ENCODE measurements at places on chromosomes 13 and 19.

- no peak for DNase-seq
These were observed 237.8 kb downstream of the TUBA3C start for GRCh38 chr13:18943721-18944391.

DNA sequence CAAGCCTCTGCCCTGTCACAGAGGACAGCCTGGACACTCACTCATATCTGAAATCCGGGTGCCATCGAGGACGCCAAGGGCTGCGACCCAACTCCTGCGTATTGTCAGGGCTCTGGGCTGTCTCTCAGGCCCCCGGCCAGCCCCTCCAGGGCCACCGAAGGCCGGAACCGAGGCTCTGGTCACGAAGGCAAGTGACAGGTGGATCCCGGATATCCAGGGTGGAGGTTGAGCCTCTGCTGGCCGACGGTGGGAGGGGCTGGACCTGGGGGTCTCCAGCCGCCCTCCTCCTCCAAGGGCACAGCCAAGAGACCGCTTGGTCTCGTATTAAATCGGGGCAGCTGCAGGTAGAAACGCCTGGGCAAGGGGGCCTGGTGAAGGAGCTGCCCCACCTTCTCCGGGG is 5.4 kb downstream of the RNF126 start:
- no peak for DNase-seq

- peak; percentile 98 for DNase-seq
These were observed at the start of gene ZNF486 for GRCh38 chr19:20167020-20167644. Gene ZNF486 (plus strand): TSS chr19:20167214. CDS start chr19:20167331, 117 bp downstream.

DNA sequence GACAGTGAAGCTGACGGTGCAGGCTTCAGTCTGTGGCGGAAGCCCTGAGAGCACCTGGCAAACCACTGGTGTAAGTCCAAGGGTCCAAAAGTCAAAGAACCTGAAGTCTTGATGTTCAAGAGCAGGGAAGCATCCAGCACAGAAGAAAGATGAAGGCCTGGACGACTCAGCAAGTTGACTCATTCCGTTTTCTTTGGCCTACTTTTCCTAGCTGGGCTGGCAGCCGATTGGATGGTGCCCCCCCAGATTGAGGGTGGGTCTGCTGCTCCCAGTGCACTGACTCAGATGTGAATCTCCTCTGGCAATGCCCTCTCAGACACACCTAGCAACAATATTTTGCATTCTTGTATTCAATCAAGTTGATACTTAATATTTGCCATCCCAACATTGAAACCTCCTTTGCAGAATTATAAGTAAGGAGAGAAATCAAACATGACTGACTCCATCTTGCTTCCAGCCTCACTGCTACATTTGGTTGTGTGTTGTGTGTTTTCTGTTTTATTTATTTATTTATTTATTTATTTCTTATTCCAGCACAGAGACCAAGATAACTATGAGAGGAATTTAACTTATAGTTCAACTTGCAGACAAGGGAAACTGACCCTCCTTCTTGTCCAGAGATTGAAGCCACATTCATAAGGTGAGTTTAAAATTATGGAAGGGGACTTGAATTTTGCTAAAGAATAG is 32.8 kb downstream of the IGFL2 start:
- peak; percentile 82 for DNase-seq

- DNase-seq: no peak
These were observed 38.0 kb upstream of the ADGRE5 start for GRCh38 chr19:14343286-14343685.

DNA sequence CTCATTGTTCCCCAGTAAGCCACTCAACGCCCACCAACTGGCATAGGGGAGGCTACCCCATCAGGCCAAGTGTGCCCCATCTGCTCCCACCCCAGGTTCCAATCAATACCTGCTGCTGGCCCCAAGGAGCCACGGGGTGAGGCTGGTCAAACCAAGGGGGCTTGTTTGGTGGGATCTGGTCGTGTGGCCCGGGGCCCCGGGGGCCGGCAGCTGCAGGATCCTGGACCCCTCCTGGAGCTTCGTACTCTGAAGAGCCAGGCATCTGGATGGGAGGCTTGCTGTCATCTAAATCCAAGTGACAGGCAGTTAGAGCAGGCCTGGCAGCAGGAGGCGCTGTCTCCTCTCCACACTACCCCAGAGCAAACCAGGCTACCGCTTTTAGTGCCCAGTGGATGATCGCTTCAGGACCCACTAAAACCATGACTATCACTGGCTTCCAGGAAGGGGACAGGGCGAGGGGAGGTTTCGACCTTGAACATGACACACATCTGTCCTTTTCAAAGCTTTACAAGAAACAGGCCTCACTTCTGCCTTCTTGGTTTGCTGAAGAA is 14.2 kb downstream of the CHERP start:
- DNase-seq: peak; percentile 7

DNA sequence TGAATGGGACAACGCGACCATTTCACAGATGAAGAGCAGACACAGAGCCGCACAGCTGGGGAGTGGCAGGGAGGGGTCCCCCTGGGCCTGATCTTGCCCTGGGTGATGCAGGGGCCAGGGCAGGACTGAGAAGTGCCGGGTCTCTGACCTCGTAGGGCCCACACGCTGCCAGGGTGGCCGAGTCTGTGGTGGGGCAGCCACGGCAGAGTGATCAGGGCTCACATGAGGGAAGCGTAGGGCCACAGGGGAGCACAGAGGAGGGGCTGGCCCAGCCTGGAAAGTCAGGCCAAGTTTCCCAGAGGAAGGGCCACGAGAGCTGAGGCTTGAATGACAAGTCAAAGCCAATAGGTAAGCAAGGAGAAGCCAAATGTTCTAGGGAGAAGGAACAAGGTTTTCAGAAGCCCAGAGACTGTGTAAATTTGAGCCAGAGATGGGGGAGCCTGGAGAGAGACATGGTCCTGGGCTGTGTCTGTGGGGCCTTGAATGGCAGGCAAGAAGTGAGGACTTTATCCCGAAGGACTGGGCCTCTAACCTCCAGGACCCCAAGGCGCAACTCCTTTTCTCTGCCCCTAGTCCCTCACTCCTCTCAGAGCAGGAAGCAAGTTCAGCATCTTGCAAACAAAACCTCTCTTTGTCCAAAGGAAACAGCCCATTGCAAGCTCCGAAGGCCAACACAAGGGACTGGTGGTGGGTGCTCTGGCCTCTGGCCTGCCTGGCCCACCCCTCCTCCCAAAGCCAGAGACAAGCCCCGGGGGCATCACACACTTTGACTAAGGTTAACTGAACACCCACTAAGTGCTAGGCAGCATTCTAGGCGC is 31.7 kb upstream of the FXYD3 start:
- no peak for DNase-seq

DNA sequence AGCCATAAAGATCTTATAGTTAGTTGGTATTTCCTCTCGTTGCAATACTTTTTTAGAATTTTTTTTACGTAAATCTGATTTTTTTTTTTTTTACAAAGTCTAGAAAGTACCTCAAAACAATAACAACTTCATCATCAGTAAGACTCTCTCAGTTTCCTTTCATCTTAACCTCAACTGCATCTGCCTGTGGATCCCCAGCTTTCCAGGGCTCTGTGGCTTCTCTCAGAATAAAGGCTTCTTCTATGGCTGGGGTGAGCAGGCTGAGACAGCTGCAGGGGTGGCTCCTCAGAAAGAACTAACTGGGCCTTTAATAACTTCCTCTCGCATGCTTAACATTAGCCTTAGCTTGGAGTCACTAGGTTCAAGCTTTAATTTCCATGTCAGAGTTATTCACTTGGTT is 4.2 kb downstream of the ZNF506 start:
- DNase-seq: no peak

DNA sequence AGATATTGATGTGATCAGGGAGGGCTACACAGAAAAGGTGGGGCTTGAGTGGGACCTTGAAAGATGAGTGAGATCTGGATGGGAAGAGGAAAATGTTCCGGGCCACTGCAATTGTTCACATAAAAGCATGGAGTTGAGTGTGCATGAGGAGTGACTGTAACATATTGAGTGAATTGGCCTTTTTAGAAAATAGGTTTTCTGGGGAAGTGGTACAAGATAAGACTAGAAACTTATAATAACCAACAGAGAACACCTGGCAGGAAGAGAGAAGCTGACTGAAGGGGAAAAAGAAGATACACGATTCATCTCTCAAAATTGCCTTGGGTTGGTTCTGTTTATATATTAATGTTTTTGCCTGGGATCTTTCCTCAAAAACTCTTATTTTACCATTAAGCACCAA is 32.2 kb downstream of the SLC10A2 start:
- no peak for DNase-seq

DNA sequence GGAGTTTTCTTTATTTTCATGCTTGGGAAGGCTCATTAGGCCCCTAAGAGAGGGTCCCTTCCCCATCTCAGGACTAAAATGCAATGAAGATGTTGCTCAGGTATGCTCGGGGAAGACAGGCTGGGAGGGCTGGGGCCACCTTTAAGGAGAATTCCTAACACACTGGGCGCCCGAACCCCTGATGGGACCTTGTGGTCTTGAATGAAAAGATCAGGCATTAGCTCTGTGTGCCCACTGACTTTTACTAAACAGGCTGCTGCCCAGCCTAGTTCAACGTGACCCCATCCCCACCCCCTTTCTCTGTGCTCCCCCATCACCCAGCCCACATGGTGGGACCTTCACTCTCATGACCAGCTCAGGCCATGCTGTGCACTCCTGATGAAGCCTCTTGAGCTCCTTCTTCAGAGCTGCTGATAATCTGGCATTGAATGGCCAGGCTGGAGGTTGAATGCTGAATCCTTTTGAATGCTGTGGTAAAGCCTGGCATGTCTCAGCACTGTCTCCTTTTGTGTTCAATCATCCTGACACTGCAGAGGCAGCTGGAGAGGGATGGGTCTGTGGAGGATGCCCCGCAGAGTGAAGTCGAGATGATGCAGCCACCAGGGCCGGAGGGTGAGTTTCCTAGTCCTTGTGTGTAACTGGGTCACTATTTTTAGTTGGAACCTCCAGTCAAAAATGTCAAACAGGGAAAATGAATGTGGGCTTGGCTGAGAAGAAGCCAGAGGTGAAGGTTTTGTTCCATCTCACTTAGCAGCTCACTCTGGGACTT is 209.1 kb downstream of the UQCRFS1 start:
- DNase-seq: peak; percentile 25

GRCh38 chr13:74644229-74644628 is 510.0 kb upstream of the KLF12 start:
- DNase-seq: peak; percentile 32

- no peak for DNase-seq
These were observed 202.5 kb upstream of the SERP2 start for GRCh38 chr13:44171156-44171555.

GRCh38 chr13:89061821-89062220 is 1390.7 kb downstream of the SLITRK5 start:
- no peak for DNase-seq

- DNase-seq: no peak
These were observed 6.5 kb upstream of the PLIN3 start for GRCh38 chr19:4873930-4874329.

GRCh38 chr13:110415669-110416068 is 108.6 kb downstream of the COL4A2 start:
- DNase-seq: peak; percentile 92
